ENCODE measurements at places on chromosomes 5 and 9.

DNA sequence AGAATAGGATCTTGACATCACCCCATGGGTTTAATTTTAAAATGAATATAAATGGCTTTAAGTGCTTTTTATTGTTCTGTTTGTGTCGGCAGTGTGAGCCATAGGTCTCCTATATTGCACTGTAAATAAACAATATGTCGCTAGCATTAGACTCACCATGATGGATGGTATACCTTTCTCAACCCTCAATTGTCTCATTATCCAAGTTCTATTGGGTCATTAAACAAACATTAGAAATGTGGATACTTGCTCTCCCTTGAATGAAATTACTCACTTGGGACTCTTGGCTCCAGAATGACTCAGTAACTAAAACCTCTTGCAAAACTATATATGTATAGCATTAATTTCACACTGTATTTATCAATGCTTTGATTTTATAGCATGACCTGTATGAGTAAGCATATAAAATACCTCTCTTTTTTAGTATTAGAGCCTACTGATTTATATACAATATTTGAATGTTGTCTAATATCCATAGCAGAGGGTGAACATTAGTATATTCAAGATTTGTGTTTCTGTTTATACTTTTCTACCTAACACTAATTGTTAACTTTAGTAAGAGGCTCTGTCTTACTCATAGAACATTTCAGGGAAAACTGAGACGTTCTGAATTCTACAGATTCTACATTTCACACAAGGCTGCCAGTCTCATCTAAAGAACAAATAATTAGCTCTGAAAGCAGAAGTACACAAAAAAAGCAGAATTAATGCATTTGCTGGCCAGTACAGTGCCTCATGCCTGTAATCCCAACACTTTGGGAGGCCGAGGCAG, 303.8 kb upstream of the PRR16 start:
- DNase-seq, result no peak

DNA sequence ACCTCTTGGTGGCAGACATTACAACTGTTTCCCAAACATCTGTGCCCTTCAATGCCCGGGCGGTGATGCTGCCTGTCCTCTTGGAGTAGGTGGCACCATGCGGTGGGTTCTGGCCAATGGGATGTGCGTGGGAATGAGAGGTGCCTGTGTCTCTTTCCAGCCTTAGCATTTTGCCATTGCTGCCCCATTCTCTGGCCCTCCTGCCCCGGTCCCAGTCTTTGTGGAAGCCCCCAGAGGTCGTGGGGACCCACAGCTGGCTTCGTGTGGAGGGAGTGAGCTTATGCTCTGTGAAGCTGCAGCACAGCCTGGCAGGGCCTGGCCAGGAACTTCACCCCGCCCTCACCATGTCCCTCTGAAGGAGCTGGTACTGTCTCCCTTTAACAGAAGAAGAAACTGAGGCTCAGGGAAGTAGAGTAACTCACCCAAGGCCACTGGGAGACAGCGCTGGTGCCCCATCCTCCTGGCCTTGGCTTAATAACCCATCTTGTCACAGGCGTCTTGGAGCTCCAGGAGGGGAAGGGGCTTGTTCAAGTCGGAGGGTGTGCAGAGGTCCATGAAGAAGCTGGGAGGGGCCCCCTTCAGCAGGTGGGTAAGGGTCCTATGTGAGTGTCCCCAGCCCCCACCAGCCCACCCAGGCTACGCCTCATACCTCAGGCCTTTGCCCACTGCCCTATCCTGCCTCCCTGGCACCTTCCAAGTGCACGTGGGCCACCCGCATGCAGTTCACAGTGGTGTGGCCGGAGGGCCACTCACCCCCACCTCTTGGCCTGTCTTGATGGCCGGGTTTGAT, 173.6 kb downstream of the GAPVD1 start:
- no peak for DNase-seq

GRCh38 chr5:139633295-139634027, 14.7 kb upstream of the CXXC5 start:
- no peak for DNase-seq

- no peak for DNase-seq
Measured at GRCh38 chr5:67358186-67358585, 161.6 kb upstream of the CD180 start.

GRCh38 chr9:105291422-105291859, 47.0 kb downstream of the SLC44A1 start:
- DNase-seq, result no peak

DNA sequence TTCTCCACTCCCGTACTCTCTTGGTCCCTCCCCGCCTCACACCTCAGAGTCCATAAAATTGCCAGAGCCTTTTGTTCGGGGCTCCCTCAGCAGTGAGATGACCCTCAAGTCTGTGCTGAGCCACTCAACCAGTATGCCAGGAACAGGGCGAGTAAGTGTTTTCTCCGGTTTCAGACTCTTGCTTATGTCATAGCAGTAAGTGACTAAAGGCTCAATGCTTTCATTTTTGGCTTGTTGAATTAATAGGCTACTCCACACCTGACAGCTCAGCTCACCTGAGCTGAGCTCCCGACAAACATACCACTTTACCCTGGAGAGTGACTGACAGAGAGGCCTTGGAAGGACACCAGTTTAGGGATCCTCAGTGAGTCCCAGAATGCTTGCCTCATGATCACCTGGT, 30.5 kb downstream of the PCSK1 start:
- DNase-seq, result no peak

DNA sequence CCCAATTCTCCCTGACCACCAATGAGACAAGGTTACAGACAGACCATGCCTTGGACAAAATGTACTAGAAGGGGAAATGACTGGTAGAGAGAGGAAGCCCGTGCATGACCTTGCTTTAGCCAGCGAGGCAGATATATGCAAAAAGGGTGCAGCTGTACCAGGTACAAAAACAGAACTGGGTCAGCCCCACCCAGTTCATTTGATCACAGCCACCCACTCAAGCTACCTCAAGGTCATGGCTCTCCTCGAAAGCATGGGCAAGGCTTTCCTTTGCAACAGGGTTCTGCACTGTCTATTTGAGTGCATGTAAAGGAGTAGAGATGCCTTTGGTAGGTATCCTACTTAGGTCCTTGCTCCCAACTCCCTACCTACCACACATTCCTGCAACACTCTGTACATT, 33.3 kb downstream of the TLE1 start:
- DNase-seq, result no peak

- no peak for DNase-seq
Measured at GRCh38 chr9:123712399-123712798, 217.5 kb downstream of the DENND1A start.

- no peak for DNase-seq
Measured at GRCh38 chr9:35350212-35350611, 139.7 kb upstream of the RUSC2 start.

DNA sequence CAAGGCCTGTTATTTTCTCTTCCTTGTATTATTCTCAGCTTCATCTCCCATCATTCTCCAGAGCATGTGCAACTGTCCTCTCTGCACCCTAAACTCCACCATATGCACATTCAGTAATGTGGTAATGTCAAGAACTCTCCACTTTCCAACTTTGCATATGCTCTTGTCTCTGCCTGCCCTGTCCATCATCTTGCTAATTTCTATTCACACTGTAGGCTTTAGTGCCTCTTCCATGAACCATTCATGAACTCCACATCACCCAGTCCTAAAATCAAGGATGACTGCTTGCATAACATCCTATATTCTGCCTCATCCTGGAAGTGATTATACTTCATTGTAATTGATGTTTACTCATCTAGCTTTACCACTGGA, 354.8 kb downstream of the PDE4D start:
- DNase-seq, result no peak

DNA sequence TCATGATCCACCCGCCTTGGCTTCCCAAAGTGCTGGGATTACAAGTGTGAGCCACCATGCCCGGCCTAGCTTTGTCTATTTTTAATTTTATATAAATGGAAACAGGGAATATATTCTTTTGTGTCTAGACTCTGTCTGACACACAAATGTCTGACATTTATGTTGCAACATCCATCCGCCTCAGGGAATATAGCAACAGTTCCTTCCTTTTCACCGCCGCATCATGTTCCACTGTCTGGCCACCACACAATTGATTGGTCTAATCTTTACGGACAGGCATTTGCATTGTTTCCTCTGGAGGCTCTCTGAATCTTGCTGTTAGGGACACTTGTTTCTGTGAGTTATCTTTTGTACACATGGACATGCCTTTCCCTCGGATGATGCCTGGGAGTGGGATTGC, 20.1 kb upstream of the TBC1D9B start:
- DNase-seq, result no peak

GRCh38 chr9:90062982-90063381, 458.2 kb downstream of the GADD45G start:
- no peak for DNase-seq

- DNase-seq, result no peak
Measured at GRCh38 chr9:93436218-93436617, 15.3 kb upstream of the FAM120A start.

- no peak for DNase-seq
Measured at GRCh38 chr9:129612815-129613519, 7.9 kb downstream of the C9orf50 start.

GRCh38 chr5:157550663-157551062, 24.9 kb downstream of the ADAM19 start:
- no peak for DNase-seq

- no peak for DNase-seq
Measured at GRCh38 chr5:150946351-150946905, 41.6 kb upstream of the ZNF300 start.

- no peak for DNase-seq
Measured at GRCh38 chr5:6243706-6244338, 134.5 kb downstream of the MED10 start.

DNA sequence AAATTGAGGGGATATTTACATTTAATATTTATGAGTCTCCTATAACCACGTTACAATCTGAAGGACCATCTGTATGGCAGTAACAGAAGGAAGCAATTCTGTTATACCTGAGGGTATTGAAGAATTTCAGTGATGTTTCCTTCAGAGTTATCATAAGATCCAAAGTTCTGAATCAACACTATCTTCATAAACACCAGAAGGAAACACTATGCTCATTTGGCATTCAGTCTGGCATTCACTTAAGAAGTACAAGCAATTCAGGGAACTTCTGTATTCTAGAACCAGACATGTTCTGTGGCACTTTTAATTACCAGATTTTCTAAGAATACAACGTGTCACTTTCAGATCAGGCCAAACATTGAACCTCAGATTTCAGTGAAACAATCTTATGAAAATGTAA, 9.6 kb downstream of the DAB2 start:
- DNase-seq, result no peak

GRCh38 chr5:175821790-175822211, 49.6 kb upstream of the CPLX2 start:
- no peak for DNase-seq

DNA sequence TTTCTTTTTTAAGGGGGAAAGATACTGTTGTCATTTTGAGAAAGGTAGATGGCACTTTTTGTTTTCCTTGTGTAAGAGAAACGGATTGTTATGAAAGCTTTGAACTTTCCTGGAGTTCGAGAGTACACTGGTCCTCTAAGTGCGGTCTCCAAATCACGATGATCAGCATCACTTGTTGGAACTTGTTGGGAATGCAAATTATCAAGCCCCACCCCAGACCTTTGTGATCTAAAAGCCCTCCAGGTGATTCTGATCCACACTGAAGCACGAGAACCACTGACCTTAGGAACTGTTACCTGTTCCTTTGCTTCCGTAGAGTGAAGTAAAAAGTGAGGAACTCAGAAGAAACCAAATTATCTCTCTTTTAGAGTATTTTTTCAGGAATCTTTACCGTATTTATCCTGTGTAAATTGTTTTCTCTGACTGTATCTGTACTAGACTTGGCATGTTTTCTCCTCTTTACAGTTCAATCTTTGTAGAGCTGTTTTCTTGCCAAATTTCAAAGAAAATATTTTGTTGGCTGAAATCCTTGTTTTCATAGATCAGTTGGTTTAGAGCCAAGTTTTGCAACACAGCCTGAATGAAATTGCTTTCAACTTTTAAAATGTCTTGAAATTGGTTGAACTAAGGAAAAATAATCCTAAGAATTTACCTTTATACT, 4.0 kb downstream of the MAT2B start:
- DNase-seq, result no peak

GRCh38 chr9:78970375-78970774, 601.4 kb upstream of the TLE4 start:
- DNase-seq, result no peak

DNA sequence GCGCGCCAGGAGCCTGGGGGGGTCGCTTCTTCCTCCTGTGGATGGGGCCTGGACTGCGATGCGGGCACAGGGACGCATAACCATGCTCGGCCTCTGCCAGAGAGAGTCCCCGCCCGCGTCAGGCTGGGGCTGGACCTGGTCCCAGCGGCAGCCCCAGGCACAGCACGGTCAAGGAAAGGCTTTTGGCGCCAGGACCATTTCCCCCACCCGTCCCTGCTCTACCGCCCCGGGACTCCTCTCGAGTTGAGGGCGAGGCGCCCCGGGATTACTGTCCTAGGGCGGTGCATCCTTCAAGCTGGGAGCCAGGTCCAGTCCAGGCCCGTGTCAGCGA, 341 bp downstream of the MXD3 start:
- DNase-seq, result no peak
